Activated CD8-positive, alpha-beta memory T cell treated with anti-CD3 and anti-CD28 coated beads, Interleukin-2, amount 50 U/mL, for 48 hours (primary cell): ENCODE measurements at places on chromosomes 3 and 15.

DNA sequence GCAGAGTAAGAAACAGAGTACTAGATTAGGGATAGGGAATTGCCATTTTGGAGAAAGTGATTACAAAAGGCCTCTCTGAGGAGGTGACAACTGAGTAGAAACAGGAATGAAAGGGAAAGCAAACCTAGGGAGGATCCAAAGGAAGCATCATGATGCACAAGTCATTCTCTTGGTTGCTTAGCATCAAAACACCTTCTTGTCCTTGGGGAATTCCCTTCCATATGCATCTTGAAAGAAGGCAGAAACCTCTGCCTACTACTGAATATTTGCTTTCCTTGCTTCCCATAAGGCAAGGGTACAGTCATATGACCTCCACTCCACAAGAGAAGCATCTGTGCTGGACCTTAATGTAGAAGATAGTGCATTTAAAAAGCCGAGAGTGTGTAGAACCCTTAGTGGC lies 24.1 kb downstream of the GABPB1 start:
- no peak for DNase-seq

DNA sequence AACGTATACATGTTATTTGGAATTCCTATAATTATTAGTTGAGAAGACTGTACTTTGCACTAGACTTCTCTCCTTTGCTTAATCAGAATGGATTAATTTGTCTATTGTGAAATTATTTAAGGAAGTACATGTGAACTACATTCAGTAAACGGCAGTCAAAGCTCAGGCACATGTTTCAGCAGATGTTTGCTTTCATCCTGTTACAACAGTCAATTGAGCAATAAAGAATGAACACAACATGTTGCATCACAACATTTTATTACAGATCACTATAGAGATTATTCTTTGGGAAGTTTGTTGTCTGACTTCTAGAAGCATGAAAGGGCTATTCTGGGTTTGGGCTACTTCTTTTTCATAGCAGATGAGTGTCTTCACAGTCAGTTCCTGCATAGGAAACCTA lies 39.2 kb downstream of the RAB27A start:
- DNase-seq: no peak

DNA sequence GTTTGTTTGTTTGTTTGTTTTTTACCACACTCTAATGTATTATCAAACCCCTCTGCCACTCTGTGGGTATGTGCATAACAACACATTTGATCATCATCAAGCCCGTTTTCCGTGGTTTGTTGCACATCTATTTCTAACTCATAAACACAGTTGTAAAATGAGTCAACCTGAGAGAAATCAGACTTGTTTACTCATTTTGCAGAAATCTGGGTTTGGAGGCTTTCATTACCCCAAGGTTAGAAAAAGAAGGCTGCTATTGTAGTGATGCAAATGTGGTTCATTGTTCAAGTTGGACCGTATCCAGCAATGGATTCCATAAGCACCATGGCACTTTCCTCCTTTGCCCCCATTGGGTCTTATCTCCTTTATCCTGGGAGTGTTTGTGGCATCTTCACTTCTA lies 353.2 kb upstream of the SOX2 start:
- DNase-seq: no peak

- DNase-seq: no peak
Measured at GRCh38 chr3:160005004-160005403, 16.4 kb downstream of the IL12A start.

GRCh38 chr3:127000761-127001160 lies 17.8 kb downstream of the PLXNA1 start:
- no peak for DNase-seq

DNA sequence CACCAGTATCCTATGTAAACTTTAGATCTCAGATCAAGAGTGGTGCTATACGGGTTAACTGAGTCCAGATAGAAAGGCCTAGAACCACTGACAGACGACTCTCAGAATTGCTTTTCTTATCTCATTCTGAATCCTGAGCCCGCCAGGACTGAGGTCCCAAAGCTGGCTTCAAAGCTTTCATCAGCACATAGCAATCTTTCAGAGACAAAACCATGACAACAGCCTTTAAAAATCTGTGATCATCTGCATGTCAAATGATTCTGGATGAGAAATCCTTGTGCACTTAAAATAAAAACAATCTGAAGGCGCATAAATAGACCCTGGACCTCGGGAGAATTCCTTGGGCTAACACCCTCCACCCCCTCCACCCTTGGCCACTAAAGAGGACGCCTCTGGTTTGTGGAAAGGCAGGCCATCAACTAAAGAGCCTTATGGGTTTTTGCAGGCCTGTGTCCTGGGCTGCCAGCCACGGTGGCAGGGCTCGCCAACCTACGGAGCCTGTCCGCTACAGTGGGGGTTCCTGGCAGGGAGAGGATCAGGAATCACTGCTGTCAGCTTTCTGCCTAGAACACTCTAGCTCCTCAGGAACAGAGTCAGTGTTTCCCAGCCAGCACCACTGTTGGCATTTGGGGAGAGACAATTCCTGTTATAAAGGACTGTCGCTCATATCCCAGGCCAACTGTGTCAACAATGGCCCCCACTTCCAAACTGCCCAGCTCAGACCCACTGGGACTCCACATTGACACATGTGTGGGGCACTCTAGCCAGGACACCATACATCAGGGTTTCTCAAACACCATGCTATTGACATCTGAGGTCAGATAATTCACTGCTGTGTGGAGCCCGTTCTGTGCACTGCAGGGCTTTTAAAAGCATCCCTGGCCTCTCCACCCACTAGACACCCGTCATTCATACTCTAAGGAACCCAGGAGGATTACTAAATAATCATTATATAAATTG lies 20.2 kb downstream of the TLE3 start:
- DNase-seq: no peak

- no peak for DNase-seq
Measured at GRCh38 chr3:67587811-67588210, 66.6 kb downstream of the SUCLG2 start.

GRCh38 chr15:66912001-66912400 lies 153.4 kb upstream of the SMAD3 start:
- no peak for DNase-seq

GRCh38 chr15:40982855-40983254 lies 29.6 kb downstream of the CHAC1 start:
- DNase-seq: no peak

DNA sequence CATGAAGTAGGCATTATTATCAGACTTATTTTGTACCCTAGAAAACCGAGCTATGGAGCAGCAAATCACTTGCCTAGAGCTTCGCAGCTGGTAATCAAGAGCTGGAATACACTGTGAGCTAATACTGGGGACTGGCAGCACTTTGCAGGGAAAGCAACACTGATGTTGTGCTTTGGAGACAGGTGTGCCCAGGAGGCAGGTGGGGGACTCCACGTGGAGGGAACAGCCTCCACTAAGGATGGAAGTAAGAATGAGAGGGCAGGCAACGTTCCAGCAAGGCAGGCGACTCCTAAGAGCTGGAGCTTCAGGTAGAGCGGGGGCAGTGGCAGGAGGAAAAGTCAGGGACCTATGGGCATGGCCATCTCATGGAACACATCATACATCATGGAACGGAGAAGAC lies 300.5 kb upstream of the IGF1R start:
- no peak for DNase-seq

GRCh38 chr3:12924437-12924836 lies 83.1 kb upstream of the RPL32 start:
- DNase-seq: no peak

DNA sequence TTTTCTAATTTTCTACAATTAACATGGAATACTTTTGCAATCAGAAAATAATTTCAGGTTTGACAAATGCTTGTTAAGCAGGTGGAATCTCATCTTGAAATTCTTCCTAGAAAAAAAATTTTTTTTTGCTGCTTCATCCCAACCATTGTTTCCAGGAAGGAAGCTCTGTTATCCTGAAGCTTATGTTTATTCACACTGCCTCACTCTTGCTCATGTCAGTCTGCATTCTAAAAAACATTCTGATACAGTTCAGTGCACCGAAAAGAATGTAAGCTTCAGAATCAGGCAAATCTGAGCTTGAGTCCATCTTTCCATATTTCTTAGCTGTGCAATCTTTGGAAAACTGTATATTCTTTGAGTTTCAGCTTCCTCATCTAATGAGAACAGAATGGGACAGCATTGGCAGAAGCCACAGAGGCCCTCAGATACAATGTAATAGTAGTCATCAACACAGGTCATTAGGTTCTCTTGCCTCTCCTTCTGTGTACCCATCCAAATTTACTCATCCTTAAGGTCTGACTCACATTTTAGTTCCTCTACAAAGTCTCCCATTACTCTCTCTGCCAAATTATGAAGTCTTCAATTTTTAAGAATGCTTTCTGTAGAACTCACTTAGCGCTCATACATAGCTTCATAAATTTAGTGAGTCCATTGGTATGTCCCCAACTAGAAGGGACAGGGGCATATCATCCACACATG lies 881.8 kb upstream of the NR2F2 start:
- no peak for DNase-seq

DNA sequence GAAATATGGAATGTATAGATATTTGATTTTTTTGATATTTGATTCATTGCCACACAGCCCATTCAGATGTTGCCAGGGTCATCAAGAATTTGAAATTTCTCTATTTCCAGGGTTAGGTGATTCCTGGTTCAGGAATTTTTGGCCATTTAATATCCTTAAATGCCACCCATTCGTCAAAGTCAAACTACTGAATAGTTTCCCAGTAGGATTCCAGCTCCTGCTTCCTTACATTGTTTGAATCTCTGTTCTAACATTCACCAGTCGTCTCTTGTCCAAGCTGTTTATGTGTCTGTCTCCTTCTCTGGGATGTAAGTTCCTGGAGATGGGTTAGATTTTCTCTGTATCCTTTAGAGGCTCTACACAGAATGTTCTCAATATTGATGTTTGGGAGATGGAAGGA lies 124.9 kb upstream of the TLE3 start:
- no peak for DNase-seq

DNA sequence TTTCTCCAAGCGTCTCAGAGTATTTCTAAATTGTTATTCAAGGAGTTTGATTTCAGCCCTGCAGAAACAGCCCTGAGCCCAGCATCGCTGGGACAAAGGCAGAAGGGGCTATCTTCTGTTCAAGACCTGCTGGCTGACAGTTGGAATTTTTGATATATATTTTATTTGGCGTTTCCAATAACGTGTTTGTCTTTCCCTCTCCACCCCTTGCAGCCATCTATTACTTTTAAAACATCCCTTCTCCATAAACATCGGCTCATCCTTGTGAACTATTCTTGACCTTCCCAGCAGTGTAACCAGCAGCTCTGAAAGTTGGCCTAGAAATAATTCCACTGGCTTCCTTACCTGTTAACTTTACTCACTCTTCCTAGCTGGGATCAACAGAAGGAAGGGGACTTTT lies 5.5 kb upstream of the MEIS2 start:
- DNase-seq: no peak

GRCh38 chr3:15449489-15450224 lies 22.3 kb downstream of the EAF1 start:
- DNase-seq: no peak

- DNase-seq: no peak
Measured at GRCh38 chr15:59721411-59721810, 32.3 kb upstream of the BNIP2 start.

DNA sequence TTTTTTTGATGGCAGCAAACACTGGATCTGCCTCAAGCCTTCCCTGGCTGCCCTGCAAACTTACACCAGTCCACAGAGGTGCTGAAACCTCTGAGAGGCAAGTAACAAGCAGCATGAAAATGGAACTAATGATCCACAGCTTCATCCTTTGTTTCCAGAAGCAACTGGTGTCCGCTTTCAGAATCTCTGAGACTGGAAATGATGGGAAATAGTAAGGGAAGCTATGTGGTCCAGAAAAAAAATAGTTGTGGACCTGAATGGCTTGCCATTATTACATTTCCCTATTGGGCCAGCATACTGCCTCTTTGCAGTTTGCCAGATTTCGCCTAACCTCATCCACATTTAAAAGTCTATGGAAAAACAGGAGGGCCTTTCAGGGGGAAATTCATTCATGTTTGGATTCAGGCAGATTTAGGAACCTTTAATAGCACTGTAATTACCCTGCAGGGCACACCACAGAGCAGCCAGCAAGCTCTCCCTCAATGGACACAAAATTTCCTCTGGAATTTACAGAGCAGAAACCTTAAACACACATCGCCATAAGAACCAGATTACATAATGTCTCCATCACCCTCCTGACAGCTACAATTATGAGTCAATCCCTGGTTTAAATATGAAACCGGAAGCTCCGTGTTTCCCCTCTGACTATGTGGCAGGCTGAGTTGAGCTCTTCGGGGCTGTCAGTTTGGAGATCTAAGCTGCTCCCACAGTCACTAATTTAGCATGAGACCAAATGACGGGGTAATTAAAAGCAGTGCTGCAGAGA lies 134.4 kb downstream of the TMCO5A start:
- DNase-seq: no peak

DNA sequence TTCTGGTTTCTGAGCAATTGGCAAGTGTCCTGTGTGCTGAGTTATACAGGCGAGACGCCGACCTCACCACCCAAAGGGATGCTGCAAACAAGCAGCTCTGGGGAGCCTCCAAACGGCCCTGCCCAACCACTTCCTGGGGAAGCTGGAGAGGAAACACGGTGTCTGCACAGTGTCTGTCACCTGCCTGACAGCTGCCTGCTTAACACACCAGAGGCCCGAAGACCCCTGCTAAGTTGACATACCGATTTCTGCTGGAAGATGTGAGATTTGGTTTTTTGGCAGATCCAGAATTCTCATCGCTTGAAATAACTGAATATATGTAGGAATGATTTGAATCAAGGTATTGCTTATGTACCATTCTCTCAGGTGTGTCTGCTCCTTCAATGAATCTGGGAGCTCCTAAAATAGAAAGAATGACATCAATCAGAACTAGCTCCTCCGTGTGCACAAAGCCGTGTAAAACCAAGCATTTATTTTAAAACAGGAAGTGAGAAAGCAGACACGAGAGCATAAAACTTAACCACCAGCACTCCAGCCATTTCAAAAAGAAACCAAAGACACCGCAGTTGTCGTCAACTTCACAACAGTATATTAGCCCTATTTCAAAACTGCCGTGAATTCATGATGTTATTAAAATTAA lies 27.2 kb downstream of the LRRC2 start:
- DNase-seq: peak; percentile 81

DNA sequence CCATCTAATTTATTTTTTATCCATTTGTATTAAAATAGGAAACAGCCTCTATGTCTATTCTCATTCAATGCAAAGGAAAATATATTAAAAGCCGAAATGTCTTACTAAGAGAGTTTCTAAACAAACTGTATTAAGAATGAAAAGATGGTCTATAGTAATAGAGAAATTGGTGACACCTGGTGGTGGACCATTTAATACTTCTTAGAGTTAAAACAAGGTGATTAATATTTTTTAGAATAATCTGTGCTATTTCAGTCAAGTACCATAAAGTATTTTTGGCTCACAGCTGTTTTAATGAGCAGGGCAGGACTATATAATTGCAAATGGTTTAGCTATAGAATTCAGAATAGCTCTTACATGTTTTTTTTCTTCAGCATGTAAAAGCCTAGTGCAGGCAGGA lies 55.7 kb downstream of the SYNPR start:
- DNase-seq: no peak
